RPMI7951 (cell line): ENCODE measurements at places on chromosomes 16 and 17.
A peak's percentile ranks its signal among the peaks of the same experiment; 100 is the strongest.

DNA sequence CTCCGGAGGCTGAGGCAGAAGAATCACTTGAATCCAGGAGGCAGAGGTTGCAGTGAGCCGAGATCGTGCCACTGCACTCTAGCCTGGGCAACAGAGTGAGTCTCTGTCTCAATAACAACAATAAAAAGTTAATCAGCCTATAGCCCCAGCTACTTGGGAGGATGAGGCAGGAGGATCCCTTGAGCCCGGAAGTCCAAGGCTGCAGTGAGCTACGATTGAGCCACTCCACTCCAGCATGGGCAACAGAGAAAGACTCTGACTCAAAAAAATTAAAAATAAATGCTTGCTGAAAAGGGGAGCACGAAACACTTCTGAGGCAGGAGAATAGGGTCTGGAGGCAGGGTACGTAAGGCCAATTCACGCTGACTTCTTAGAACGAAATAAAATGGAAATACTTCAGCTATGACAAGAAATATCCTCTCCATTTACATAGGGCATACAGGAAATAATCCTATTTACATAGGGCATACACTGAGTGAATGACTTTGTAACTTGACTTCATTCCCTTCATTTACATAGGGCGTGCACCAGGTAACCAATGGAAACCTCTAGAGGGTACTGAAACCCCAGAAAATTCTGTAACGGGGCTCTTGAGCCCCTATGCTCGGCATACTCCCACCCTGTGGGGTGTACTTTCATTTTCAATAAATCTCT is 3.2 kb upstream of the PRPSAP1 start:
- no peak for DNase-seq

GRCh38 chr17:69045646-69046045 is 15.1 kb downstream of the ABCA9 start:
- DNase-seq, result no peak

DNA sequence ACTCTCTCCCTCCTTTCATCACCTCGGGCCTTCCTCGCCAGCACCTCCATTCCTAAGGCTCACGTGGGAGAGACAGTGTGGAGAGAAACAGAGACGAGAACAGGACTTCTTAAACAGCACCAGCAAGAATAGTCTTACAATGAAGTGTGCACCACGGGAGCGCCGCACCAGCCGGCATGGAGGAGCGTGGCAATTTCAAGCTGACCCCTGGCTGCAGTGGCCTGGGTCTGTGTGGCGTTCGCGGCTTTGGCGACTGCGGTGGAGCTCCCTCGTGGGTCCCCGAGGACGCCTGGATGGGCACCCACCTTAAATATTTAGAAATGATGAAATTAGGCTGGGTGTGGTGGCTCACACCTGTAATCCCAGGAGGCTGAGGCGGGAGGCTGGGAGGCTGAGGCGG is 20.5 kb upstream of the MED9 start:
- DNase-seq, result no peak

DNA sequence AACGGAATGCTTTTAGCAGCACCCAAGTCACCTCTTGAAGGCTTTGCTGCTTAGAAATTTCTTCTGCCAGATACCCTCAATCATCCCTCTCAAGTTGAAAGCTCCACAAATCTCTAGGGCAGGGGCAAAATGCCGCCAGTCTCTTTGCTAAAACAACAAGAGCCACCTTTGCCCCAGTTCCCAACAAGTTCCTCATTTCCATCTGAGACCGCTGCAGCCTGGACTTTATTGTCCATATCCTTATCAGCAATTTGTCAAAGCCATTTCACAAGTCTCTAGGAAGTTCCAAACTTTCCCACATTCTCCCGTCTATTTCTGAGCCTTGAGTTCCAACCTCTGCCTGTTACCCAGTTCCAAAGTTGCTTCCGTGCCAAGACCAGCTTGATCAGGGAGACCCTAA is 27.4 kb downstream of the TMC6 start:
- no peak for DNase-seq

GRCh38 chr16:2930236-2930635 is 18.5 kb downstream of the FLYWCH1 start:
- no peak for DNase-seq

GRCh38 chr16:6481894-6482293 is 850.8 kb upstream of the RBFOX1 start:
- no peak for DNase-seq

GRCh38 chr17:81576621-81577277 is 24.6 kb upstream of the FAAP100 start:
- peak; percentile 68 for DNase-seq

DNA sequence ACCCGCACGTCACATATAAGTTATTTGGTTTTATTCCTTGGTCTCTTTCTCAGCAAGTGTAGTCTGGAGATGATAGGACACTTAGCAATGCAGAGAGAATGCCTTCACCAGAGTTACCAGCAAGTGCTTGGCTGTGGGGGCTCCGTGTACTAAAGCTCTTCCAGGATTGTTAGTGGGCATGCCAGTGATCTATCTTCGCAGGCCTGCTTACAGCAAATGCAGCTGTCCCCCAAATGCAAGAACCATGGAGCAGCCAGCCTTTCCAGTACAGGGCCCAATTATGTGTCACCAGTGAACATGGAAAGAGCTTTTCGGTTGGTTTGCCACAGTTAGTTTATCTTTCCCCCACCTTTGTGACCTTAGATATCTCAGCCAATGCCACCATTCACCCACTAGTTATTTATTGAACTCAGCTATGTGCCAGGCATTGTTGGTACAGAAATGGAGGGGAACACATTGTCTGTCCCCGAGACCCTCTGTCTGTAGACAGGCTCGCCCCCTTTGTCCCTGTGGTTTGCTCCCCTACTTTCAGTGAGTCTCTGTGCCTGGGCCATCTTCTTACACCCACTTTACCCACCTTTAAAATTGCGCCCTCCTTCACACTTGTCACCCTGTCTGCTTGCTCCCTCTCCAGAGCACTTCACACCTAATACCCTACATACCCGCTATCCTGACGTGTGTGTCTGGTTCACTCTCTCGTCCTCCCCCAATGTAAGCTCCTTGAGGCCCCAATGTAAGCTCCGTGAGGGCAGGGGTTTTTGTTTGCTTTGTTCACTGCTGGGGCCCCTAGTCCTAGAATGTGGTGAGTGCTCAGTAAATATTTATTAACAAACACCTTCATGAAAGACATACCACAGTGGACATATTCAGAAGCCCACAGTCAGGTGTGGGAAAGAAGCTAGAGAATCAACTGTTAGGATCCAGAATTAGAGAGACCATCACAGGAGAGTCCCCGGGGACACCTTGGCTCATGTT is 13.3 kb downstream of the USP10 start:
- DNase-seq, result no peak
